ENCODE measurements at places on chromosomes 2 and 18.

GRCh38 chr2:152385650-152386049, 50.7 kb downstream of the FMNL2 start:
- peak; percentile 74 for DNase-seq

GRCh38 chr18:48925491-48925780, 25.3 kb downstream of the SMAD7 start:
- no peak for DNase-seq

GRCh38 chr2:233032551-233033320, at the start of gene NEU2:
Gene NEU2 (plus strand): TSS chr2:233032672. CDS start chr2:233032672, 0 bp downstream.
- no peak for DNase-seq

GRCh38 chr2:237588044-237588696, 2.4 kb downstream of the RAB17 start:
- no peak for DNase-seq

GRCh38 chr2:64325852-64326577, 127.9 kb upstream of the LGALSL start:
- DNase-seq = no peak

GRCh38 chr2:67752199-67752598, 310.6 kb downstream of the C1D start:
- no peak for DNase-seq

- DNase-seq = no peak
Measured at GRCh38 chr2:237892984-237893595, 33.7 kb downstream of the RAMP1 start.

GRCh38 chr2:70995426-70995729, 705 bp upstream of the TEX261 start:
- DNase-seq = peak; percentile 37
